CD4-positive, alpha-beta T cell treated with Interleukin-15 for 1 hour (primary cell): ENCODE measurements at places on chromosomes 5 and 9.

DNA sequence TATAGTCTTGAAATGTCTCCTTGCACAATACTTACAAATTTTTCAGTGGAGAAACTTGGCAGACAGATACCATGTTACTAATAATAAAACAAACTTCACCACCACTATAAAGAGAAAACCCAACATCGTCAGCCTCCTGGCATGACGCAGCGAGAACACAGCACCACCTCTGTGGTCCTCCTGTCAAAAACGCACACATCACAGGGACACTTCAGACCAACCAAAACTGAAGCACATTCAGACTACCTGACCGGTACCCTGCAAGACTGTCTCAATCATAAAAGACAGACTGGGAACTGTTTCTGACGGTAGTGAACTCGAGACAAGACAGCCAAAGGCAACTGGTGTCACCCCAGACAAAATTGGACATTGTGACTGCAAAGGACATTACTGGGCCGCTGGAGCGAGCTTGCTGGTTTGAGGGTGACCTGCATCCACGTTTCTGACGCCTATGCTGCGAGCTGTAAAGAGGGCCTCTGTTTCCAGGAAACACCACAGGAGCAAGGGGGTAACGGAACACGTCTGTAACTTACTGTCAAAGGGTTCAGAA lies 34.4 kb downstream of the NSUN2 start:
- DNase-seq, result no peak

DNA sequence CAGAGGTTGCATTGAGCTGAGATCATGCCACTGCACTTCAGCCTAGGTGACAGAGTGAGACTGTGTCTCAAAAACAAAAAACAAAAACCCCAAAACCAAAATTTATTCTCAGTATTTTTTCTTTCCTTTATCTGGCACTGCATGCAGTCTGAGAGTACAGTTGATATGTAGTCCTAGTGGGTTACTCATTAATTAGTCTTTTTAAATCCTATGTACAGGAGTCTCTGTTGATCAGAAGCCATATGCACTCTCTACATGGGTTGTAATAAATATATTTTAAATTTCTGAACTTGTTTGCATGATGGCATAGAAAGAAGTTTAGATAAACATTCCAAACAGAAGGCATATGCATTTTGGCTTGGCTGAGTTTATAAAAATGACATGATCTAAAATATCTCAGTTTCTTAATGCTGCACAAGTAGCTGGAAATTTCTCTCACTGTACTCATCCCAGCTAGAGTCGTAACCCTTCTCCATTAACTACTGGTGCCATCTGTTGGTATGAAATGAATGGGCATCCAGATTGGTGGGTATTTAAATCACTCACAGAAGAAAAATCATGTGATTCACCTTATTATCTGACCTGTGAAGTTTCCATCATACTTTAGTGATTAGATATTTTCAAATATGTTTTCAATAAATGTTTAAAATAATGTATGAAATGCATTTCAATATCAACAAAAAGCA lies 284.8 kb downstream of the CTNND2 start:
- no peak for DNase-seq

GRCh38 chr9:5764130-5764868 lies 68.6 kb downstream of the ERMP1 start:
- DNase-seq, result no peak

DNA sequence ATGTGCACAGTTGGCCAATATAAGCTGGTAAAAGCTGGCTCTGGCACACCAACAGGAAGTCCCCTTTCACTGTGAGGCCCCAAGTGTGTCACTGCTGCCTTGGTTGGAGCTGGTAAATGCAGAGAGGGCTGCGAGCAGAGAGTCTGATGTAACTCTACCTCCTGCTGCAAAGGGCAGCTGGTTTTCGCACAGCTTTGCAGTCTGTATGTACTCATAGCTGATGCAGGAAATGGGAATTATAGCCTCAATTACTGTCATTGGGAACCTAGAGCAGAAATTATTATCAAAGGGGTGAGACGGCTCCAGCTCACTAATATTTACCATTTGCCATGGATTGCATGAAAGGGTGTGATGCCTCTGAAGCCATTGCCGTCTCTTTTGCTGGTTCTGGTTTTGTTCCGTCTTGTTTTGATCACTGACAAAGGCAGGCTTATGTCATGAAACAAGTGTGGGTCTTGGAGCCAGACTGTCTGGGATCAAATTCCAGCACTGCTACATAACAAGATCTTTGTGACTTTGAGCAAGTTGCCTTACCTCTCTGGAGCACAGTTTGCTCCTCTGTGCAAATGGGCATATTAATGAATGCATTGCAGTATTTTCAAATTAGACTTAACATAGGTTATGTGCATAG lies 124.3 kb upstream of the SLC25A48 start:
- DNase-seq, result no peak

DNA sequence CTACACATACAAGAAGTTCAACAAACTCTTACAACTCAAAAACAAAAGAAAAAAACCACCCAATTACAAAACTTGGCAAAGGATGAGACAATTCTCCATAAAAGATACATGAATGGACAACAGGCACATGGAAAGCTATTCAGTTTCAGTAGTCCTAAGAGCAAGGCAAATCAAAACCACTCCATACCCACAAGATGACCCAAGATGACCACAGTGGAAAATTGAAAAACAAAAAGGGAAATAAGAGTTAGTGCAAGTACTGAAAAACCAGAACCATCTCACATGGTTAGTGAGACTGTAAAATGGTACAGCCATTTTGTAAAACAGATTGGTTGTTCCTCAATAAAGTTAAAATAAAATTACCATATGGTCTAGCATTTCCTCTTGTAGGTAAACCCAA lies 287.1 kb upstream of the CDH9 start:
- DNase-seq, result no peak

DNA sequence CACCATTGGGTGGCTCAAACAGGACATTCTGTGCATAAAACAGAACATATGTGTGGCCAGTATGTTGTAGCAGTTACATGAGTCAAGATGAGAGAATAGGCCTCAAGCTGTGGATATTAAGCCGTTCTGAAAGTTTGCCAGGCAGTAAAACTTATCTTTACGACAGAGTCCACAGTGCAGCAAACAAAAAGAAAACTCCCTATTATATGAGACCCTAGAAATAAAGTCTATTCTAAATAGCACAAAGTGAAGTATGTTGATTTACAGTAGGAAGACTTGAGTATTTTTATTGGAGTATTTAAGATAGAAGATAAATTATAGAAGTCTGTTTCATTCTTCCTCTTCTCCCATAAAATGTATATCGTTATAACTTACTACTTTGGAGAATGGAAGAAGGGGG lies 271.5 kb downstream of the ADGRV1 start:
- no peak for DNase-seq

GRCh38 chr5:125865166-125865815 lies 557.9 kb upstream of the GRAMD2B start:
- no peak for DNase-seq

- no peak for DNase-seq
Observed at GRCh38 chr9:91045041-91045440, 243.4 kb downstream of the SYK start.

DNA sequence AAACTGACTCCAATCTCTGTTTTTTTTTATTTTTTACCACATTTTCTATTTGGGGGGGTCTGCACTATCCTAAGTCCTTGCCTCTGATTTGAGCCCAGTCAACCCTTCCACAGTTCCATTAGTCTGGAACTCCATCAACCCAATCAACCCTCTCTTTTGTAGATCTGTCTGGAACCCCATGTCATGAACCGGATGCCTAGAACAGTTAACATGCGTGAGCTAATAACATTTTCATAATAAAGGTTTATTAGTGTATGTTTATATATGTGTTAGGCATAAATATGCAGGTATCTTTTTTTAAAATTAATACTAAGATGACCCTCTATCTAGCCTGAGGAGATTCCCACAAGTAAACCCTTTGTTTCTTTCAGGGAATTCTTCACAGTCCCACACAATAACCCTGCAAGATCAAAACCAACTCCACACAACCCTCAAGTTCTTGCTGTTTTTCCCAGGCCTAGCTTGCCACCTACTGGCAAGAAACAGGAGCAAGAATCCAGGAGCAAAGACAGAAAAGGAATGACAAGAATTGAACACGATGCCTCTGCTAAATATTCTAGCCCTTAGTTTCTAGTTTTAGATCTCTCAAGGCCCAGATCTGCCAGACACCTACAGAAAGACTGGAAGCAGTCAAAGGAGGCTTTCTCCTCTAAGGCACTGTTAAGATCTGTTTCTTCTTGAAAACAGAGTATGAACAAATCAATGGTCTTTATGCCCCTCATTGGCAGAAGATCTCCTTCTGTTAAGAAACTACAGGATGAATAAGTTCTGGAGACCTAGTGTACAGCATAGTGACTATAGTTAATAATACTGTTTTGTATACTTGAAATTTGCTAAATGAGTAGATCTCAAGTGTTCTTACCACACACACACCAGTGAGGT lies 100.4 kb downstream of the TRIM36 start:
- DNase-seq, result no peak

DNA sequence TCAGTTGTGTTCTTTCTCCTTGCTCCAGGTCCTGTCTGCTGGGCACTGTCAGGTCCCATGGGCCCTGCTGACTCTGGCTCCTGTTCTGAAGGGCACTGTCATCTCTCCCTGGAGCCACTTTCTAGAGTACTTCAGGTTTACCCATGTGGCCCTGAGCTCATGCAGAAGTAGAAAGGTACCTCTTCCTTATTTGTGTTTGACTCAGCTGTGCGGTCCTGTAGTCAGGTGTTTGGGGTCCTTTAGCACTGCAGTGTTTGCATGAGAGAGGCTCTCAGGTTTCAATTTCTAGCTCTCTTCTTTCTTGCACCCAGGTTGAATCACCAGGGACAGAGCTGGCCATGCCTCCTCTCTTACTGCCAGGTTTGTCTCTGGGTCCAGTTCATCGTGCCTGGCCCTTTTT lies 71.5 kb downstream of the HSPA4 start:
- DNase-seq, result no peak

DNA sequence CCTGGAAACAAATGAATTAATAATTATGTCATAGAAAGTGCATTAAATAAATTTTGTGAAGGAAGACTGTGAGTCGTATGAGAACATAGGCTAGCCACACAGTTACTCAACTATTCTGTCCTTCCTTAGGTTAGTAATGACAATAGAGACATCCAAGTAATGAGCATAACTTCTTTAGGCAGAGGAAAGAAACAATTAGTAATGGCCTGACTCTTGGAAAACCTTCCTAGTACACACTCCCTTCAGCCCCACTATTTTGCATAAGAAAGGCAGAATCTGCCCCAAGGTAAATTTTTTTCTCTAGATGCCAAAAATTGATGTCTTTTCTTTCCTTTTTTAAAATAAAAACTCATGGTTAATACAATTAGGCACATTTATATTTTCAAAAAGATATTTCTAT lies 1619.0 kb upstream of the WWC1 start:
- DNase-seq, result no peak

GRCh38 chr9:34512131-34513078 lies 10.4 kb downstream of the ENHO start:
- no peak for DNase-seq

- no peak for DNase-seq
Observed at GRCh38 chr5:146076028-146076427, 29.3 kb downstream of the PLAC8L1 start.

GRCh38 chr5:68315679-68316271 lies 100.2 kb downstream of the PIK3R1 start:
- DNase-seq, result peak; percentile 38

- no peak for DNase-seq
Observed at GRCh38 chr5:117888688-117889087, 1099.7 kb downstream of the DTWD2 start.

DNA sequence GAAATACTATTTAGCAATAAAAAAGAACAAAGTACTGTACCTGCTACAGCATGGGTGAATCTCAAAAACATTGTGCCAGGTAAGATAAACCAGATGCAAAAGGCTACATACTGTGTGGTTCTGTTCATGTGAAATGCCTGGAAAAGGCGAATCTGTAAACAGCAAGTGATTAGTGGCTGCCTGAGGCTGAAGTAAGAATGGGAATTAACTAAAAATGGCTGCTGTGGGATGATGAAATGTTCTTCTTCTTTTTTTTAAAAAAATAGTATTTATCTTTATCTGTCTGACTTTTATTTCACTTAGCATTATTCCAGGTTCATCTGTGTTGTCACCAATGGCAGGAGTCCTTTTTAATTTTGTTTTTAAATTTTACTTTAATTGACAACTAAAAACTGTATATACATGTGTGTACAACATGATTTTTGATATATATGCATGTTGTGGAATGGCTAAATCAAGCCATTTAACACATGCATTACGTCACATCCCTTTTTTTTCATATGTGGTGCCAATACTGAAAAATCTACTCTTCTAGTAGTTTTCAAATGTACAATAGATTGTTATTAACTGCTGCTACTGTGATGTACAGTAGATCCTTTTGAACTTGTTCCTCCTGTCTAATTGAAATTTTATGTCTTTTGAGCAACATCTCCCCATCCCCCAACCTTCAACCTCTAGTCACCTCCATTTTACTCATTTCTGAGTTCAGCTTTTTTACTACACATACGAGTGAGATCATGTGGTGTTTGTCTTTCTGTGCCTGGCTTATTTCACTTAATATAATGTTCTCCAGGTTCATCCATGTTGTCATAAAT lies 62.9 kb upstream of the TNFAIP8 start:
- DNase-seq, result no peak

DNA sequence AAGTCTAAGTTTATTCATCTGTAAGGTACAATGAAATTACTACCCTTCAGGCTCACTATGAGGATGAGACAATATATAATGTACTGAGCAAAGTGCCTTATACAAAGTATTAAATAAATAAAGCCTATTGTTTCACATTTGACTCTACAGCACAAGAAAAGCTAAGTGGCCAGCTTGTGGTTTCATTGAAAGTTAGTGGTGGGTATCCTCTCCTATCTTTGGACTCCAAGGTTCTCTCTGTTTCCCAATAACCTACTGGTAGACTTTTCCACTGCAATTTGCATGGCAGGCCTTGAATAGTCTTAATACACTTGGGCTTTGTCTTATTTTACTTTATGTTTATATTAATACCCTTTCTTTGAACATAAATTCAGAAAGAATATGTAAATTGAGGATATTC lies 262.7 kb downstream of the DEPDC1B start:
- no peak for DNase-seq

GRCh38 chr5:37882636-37883035 lies 42.8 kb upstream of the GDNF start:
- DNase-seq, result no peak

GRCh38 chr5:94746731-94747124 lies 128.3 kb downstream of the SLF1 start:
- DNase-seq, result no peak

- DNase-seq, result no peak
Observed at GRCh38 chr9:31412081-31412480, 972.4 kb upstream of the ACO1 start.

DNA sequence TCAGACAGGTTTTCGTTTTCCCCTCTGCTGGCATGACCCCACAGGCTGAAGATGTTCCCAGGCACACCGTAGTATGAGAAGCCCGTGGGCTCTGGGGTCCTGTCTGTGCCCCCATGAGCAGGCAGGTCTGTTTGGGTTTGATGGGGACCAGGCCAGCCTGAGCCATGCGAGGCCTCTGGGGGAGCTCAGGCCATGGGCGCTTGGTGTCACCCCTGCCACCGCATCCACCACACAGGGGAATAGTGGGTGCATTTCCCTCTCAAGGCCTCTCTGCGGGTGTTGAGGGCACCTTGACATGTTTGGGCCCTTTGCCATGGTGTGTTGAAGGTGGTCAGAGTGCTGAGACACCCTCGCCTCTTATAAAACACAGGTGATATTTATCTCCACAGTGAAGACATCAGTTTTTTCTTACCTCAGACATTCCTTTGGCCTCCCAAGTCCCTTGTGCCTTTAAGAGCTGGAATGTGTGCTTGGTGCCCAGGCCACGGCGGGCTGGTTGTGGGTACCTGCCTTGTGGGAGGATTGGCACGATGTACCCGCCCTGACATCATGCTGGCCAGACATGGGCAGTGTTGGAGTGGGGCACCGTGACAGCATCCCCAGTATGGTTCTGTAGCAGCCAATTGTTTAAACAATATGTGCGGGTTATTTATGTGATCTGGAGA lies 68.3 kb downstream of the WNK2 start:
- DNase-seq, result no peak
